ENCODE measurements at places on chromosomes 7 and 10.
A peak's percentile ranks its signal among the peaks of the same experiment; 100 is the strongest.

DNA sequence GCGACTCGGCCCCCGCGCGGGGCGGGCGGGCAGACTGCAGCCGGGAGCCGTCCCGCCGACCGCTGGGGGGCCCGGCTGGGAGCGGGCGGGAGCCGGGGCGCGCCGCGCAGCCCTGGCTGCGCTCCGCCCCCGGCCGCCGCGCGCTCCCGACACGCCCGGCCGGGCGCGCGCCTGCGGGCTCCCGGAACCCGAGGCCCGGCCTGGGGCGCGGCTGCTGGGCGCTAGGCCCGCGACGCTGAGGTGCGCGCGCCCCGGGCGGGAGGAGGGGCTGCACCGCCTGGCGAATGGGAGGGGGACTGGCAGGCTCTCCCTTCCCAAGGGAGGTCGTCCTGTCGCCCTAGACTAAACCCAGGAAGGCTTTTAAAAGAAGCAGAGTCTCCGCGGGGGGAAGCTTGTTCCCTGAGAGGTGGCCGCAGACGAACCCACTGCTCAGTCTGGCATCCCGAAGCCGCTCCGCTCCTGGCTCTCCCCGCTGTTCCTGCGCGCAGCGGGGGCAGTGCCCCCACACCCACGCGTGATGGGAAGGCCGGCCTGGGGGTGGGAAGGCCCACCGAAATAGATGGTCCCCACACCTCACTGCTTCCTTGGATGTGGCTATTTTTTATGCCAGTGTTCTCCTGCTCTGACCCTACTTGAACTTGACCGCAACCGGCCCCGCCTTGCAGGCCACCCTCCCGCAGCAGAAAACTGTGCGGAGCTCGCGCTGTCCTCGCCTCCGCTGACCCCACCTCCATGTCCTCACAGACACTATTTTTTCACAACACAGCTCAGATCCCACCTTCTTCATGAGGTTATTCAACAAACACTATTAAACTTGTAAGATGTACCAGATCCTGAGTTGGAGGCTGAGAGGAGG lies at the start of gene VOPP1:
TSS of gene VOPP1 (minus strand) at position 125 of the 856 bp plus-strand sequence. CDS start 178 bp downstream, outside the sequence.
- peak; percentile 92 for DNase-seq

- DNase-seq = no peak
Measured at GRCh38 chr7:159098811-159099655, 45.6 kb downstream of the VIPR2 start.

DNA sequence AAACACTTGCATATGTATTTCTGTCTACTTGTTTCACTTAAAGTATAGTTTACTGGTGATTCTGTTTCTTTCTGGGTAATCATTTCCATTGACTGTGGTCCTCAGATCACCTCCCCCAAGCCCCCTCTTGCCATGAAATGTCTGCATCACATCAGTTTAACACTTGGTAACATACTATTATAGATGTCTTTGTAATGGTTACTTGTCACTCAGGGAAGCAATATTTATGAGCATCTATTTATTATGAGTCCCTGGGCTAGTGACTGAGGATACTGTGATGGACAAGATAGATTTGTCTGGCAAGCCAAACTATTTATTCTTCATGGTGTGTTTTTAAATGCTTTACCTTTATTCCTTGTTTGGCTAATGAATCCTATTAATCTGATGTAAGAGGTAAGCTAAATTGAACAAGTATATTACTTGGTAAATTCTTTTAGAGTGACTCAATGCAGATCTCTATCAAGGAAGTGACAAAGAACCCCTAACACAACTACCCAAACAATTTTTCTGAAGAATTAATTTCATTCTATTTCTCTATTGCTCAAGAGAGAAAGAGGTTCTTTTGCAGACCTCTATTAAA lies 270.9 kb downstream of the RELN start:
- DNase-seq = no peak

- DNase-seq = no peak
Measured at GRCh38 chr7:11261470-11261869, 287.8 kb downstream of the PHF14 start.

- DNase-seq = peak; percentile 60
Measured at GRCh38 chr10:119209035-119209735, 1.8 kb downstream of the GRK5 start.

- peak; percentile 99 for DNase-seq
Measured at GRCh38 chr10:77350711-77351119, 286.9 kb downstream of the KCNMA1 start.

- DNase-seq = no peak
Measured at GRCh38 chr7:21408481-21408820, 19.4 kb upstream of the SP4 start.

- DNase-seq = no peak
Measured at GRCh38 chr10:128763588-128763987, 637.4 kb upstream of the MKI67 start.

DNA sequence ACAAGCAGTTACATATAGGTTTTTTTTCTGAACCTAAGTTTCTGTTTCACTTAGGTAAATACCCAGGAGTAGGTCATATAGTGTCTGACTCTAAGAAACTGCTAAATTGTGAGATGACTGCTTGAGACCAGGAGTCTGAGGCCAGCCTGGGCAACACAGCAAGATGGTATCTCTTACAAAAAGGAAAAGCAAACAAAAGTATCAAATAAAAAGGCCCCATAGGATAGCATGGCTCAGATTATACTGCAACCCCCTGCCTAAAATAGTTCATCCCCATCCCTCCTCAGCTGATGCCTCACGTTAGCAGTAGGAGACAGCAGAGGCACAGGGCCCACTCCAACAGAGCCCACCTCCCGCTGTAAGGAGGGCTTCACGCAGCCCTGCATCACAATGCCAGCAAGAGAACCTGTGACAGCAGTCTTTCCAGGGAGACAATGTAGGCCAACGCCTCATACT lies 90.3 kb downstream of the SRPK2 start:
- no peak for DNase-seq

GRCh38 chr10:70674560-70675495 lies 2.5 kb downstream of the ADAMTS14 start:
- DNase-seq = no peak

DNA sequence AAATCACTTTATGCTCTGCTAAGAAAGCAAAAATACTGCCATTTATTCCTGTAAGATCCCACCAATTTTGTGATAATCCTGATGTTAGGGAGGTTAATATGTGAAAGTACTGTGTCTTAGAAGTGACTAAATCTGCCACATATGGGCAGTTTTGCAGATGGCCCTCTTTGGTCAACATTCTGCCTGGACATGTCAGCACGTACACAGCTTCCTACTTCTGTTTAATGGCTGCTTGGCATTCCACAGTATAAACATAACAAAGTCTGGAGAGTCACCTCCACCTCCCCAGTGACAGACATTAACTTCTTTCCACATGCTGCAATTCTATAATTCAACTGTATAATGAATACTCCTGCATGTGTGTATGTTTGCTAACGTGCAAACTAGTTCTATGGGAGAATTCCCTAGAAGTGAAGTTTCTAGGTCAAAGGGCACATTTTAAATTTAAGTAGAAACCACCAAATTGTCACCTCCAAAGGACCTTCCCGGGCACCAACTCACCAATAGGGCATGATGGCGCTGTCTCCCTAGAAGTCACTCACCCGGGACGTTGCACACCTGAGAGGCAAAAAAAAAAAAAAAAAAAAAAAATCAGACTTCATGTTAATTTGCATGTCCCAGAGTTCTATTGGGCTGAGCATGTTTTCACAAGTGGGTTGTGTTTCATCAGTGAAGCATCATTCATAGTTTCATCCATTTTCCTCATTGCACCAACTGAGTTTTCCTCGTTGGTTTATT lies 38.9 kb downstream of the MKI67 start:
- no peak for DNase-seq

- no peak for DNase-seq
Measured at GRCh38 chr10:93110472-93111146, 36.9 kb downstream of the CYP26A1 start.

GRCh38 chr10:119190353-119190752 lies 11.7 kb upstream of the PRDX3 start:
- peak; percentile 95 for DNase-seq

GRCh38 chr7:18036783-18037182 lies 9.1 kb upstream of the PRPS1L1 start:
- DNase-seq = no peak

DNA sequence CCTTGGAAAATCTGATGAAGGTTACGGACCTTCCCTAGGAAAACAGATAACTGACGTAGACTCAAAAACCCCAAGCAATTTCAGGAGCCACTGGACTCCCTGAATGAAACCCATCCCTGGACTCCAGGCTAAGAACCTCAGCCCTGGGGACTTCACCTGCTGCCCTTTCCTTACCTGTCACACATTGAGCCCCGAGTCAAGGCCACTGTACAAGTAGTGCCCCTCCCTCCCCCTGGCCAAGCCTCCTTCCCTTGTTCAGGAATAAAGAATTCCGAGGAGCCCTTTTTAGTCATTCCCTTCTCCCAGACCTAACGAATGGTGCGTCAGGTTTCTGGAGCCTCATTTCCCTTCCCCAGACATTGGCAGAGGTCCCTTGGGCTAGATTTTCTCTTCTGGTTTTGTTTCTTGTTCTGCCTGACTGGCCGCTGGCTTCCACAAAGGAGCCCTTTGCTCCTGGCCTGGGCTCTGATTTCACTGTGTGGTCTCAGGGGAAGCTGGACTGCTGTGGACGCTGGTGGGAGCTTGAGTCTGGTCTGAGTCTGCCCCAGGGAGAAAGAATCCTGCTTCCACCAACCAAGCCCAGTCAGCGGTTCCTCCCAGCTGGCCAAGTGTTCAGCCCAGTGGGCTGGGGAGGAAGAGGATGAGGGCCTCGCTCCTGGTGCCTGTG lies 31.7 kb downstream of the ZNF775 start:
- DNase-seq = no peak

DNA sequence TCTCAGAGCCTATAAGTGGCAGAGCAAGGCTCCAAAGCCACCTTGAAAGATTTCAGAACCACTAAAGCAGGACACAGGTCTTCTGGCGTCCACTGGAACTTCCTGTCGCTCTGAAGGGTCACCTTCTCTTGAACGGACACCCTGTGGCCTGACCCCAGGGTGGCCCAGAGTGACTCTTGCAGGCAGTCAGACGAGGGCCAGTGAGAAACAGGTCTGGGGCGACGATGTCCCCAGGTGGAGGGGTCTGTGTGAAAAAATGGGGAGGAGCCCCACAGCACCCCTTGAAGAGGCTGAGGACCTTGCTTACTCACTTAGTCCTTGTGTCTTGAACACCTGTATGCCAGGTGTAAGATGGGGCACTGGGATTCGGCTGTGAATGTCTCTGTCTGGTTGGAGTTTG lies 946 bp upstream of the RASGEF1A start:
- DNase-seq = no peak

DNA sequence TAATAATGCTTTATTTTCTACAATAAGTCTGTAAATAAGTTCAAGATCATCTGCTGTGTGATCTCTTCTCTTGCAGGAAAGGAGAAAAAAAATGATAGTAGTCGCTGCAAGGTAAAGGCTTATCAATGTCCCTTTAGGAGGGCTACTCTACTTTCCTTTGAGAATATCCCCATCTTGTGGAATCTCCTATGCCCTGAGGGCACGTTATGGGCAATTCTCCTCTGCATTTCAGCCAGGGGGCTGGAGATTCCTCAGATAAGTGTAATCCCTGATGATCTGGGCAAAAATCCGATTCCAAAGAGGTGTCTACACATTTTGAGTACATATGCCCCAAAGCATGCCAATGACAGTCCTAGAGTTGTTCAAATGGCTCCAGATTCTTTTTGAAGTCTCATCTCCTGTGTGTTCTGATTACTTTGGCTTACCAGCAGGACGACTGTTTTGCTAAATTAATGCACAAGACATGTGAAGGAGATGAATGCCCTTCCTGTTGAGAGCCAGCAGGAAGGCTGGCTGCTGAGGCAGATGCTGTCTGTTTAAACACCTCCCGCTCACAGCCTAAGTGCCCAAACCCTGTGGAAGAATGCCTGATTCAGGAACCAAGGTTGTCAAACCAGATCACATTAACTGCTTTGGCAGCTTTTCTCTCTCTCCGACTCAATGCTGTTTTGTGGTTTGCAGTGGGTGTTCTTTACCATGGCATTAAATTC lies 171.2 kb upstream of the COL1A2 start:
- peak; percentile 59 for DNase-seq

DNA sequence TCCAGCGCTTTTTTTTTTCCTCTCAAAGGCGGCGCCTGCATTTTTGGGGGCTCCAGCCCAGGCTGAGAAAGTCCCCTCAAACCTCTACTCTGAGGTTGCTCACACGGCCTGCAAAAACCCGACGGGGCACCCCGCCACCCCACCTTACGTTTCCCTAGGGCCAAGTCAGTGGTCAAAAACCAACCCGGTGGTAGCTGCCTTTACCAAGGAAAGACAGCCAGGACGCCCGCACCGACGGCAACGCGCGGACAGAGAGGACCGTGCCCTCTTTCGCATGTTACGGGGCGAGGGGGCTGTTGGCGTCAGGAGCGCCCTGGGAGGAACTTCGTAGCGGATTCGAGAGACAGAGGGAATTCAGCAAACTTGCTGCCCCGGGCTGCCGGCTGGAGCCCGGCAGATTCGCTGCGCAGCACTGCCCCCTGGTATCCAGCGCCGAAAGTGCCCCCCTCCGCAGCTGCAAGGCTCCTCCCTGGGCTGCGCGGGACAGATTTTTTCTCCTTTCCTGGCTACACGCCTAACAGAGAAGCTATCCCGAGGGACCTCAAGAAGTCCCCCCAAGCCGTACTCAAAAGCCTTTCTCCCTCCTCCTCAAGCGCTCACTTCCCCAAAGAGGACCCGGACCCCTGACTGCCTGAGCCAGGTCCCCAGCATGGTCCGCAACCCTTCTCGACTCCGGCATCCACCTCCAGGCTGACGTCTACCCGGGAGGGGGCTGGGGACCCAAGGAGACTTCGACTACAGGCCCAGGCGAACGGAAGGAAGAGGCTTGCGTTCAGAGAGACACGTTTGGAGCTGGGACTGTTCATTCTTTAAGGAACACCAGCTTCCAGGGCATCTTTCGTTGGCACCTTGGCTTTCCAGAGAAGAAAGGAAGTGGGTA lies 27.7 kb upstream of the VAX1 start:
- peak; percentile 79 for DNase-seq

GRCh38 chr10:71697938-71698709 lies 21.5 kb downstream of the C10orf105 start:
- DNase-seq = no peak

DNA sequence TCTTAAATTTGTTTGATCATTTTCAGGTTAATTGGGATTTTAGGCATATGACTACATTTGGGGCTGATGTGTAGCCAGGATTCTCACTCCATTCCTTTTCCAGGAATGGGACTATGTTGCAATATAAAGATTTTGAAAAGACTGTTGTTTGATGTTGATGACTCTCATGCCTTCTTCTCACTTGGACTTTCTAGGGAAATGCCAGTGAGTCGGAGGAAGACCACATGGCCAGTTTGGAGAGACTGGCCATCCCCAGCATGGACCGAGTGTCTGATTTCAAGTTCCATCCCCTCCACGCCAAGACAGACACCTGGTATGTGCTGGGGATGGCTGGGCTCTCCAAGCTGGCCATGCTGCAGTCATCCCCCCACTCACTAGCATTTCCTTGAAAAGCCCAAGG lies 5.5 kb downstream of the IGFBP3 start:
- no peak for DNase-seq

Measured in AG08395 (cell line).